ENCODE measurements at places on chromosomes 11 and 22.
A peak's percentile ranks its signal among the peaks of the same experiment; 100 is the strongest.

GRCh38 chr22:48843640-48844039 is 984.0 kb downstream of the BRD1 start:
- DNase-seq: no peak

GRCh38 chr11:76526878-76527277 is 82.1 kb downstream of the EMSY start:
- DNase-seq: no peak

GRCh38 chr11:72743321-72744221 is 8.6 kb downstream of the ARAP1 start:
- no peak for DNase-seq

DNA sequence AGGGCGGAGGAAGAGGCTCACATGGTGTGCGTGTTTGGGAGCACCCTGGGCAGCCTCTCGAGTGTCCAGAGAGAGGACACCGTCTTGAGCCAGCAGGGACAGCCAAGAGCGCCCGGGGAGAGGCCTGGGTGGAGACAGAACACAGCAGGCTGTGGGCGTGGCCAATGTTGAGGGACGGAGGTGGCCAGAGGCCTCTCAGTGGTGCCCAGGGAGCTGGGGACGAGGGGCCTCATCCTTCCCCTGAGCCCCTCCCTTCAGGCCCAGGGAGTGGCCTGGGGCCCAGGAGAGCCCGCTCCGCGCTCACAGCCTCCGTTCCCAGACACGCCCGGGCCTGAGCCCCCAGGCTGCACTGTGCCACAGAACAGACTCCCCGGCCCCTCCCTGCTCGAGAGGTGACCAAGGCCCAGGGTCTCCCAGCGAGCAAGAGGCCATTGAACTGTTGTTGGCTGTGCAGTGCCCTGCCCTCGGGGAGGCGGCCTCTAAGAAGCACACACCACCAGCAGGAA is 48.4 kb downstream of the CDKN1C start:
- DNase-seq: no peak

DNA sequence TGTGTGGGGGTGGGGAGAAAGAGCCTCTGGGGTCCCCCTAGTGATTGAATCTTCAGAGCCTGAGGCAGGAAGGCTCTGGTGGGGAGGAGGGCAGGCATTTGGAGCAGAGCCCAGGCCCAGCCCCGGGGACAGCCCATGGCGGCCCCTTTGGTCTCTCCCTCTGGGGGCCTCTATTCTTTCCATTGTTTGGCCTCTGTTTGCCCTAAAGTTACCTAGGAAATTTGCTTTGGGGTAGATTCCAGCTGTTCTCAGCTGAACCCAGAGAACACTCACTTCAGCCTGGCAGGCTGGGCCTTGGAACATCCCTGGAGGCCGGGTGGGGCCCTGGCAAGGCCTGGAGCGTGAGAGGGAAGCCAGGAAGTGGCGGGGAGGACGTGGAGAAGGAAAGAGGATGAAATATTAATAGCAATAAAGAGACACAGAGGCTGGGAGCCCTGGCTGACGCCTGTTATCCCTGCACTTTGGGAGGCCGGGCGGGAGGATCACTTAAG is 22.9 kb upstream of the A4GALT start:
- DNase-seq: no peak

DNA sequence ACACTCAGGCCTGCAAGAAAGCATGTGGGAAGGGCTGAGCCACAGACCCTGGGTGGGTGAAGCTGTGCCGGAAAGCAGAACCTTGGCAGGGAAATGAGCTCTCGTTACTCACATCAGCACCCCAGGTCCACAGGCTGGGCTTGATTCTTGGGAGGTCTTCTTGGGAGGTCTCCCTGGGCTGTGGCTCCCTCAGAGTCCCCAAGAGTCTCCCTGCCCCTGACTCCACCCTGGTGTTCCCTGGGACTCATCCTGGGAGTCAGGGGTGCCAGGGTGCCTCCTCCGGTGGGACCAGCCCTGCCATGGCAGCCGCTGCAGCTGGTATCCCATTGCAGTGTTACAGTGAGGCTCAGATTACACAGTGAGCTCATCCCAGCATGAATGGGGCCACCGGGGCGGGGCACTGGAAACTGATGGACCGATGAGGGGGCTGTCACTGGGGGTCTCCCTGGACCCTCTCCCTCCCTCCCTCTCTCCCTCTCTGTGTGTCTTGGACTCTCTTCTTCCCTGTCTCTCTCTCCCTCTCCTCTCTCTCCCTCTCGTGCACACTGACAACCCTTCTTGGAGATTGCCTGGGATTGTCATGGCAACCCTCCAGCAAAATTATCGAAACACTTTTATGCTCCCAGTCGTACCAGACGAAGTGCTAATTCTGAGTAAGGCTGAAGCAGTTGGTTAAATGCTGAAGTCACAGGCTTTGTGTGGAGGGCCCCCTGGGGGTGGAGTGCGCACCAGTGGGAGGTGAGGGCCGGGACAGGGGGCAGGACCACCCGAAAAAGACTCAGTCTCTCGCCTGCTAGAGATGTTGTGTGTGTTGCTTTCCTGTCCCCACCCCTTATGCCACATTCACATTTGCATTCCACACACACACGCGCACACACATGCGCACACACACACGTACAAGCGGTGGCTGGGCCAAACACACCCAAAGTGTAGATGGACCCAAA is 8.6 kb upstream of the C11orf96 start:
- peak; percentile 84 for DNase-seq

DNA sequence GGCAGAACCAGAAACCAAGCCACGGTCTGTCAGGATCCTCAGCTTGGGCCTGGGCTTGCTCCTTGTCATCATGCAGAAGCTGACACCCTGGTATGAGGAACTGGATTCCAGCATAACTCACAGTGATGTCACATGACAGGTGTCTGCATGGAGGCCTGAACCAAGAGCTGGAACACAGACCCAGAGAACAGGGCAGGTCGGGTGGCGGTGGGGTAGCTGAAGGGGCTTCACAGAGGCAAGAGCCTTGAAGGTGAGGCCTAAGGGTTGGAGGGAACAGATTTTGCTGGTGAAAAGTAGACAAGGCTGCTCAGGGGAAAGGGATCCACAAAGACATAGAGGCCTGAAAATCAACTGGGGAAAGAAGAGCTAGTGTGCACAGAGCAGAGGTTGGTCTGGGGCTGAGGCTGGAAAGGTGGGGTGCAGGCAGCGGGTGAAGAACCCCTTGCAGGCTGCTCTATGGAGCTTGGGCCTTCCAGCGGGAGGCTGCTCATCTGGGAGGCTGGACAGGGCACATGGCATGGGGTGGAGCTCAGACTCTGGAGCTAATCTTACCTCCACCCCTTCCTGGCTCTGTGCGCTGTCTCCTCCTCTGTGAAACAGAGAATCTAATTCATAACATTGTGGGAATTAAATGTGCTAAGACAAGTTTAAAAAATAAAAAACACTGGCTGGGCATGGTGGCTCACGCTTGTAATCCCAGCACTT is 18.4 kb upstream of the RPS3 start:
- DNase-seq: no peak

GRCh38 chr22:36946421-36947158 is 33.2 kb downstream of the CSF2RB start:
- no peak for DNase-seq

DNA sequence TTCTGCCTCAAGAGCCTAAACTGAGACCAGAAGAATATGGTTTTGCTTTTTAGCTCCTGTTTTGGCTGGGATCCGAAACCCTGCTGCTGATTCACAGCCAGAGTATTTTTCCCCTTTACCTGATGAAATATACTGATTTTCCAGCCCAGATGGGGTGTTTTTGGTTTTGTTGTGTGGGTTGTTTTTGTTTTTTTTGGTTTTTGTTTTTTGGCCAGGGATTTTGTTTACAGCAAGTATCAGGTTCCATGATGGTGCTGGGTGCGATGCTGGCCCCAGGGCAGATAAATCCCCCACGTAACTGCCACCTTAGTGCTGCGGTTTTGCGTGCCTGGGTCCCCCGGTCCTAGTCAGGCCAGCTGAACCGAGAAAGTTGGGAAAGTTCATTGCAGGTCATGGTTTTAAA is 103.7 kb downstream of the ZBTB16 start:
- no peak for DNase-seq

- DNase-seq: no peak
Measured at GRCh38 chr11:46234311-46234710, 43.2 kb upstream of the CREB3L1 start.

GRCh38 chr11:61499816-61500491 is 8.6 kb upstream of the LRRC10B start:
- DNase-seq: no peak

GRCh38 chr11:121268581-121268980 is 24.0 kb upstream of the SC5D start:
- no peak for DNase-seq

DNA sequence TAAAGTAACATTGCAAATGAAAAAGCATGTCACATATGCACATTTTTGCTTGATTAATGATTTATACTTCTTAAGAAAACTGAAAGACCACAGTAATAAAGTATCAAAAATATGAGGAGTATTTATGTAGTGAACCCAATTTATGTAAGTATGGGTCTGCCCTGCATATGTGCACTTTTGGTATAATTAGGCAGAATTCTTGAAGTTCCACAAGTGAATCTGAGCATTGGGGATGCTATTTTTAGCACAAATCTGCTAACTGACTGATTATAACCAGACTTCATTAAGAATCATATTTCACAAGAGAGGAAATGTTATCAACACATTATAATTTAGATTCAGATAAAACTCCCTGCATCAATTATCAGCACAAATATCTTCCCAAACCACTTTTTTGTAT is 407.1 kb upstream of the LRRC4C start:
- DNase-seq: no peak

DNA sequence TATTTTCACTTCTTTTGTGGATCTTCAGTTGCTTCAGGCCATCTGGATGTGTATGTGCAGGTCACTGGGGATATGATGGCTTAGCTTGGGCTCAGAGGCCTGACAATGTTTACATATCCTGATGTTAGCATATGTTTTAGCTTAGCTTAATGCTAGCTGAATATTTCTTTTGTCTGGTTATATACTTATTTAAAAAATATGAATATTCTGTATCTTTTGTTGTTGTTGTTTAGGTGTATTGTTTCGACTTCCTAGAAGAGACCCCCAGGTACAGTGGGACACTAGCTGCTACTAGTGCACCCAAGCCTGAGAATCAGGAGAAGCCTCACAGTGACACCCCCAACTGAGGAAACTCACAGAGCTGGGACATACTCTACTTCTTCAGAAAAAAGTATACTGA is at the start of gene KDM4E:
Gene KDM4E, plus strand, starts transcription at position 301 of the 400 bp plus-strand sequence. CDS start 300 bp downstream, outside the sequence.
- no peak for DNase-seq

GRCh38 chr11:59814021-59814420 is 3.4 kb upstream of the MRPL16 start:
- no peak for DNase-seq

DNA sequence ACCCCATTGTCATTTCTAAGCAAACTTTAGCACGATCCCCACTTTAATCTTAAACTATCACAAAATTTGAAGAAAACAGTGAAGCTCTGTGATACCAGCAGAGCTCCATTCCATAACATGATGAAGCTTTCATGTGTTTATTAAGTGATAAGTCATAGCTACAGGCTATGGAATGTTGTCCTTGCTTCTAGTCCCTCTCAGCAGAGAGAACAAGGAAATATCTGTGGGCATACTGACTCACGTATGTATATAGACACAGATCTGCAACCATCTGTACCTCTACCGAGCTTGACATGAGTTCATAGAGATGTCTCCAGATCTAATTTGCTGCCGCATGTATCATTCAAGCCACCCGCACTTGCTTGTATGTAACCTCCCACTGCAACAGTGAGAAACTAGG is 588.9 kb downstream of the ETS1 start:
- no peak for DNase-seq

DNA sequence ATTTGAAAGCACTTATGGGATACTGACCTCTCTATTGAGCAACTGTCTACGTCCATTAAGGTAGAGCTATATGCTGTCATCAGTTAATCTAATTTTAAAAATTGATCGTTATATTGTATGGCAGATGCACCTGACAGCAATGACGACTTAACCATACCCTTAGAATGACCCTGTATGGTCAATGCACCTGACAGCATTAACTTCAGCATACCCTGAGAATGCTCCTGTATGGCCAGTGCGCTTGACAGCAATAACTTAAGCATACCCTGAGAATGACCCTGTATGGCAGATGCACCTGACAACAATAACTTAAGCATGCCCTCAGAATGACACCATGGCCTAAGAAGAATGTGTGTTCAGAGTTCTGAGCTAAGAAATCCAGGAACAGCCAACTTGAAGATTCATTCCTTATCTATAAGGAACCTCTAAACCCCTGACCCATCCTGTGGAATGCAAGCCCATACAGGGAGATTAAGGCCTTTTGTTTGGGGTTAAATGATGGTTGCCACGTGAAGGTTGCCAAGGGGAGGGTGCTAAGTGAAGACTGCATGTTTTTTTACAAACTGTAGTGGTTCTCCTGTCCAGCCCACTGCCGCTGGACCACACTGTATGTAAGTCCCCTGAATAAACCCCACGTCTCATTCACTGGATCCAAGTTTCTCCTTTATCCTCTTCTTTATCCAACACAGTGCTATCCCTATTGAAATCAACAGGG is 138.3 kb downstream of the GUCY1A2 start:
- DNase-seq: no peak

GRCh38 chr11:1832920-1833295 is 1.9 kb upstream of the SYT8 start:
- no peak for DNase-seq

GRCh38 chr11:65918211-65919140 is at the start of gene C11orf68:
TSS of gene C11orf68 (minus strand) at chr11:65919062. CDS start at chr11:65919031, 31 bp downstream.
- no peak for DNase-seq

- DNase-seq: no peak
Measured at GRCh38 chr11:85299258-85299942, 327.7 kb downstream of the DLG2 start.

- no peak for DNase-seq
Measured at GRCh38 chr11:68997124-68997994, 15.7 kb downstream of the MRGPRF start.

DNA sequence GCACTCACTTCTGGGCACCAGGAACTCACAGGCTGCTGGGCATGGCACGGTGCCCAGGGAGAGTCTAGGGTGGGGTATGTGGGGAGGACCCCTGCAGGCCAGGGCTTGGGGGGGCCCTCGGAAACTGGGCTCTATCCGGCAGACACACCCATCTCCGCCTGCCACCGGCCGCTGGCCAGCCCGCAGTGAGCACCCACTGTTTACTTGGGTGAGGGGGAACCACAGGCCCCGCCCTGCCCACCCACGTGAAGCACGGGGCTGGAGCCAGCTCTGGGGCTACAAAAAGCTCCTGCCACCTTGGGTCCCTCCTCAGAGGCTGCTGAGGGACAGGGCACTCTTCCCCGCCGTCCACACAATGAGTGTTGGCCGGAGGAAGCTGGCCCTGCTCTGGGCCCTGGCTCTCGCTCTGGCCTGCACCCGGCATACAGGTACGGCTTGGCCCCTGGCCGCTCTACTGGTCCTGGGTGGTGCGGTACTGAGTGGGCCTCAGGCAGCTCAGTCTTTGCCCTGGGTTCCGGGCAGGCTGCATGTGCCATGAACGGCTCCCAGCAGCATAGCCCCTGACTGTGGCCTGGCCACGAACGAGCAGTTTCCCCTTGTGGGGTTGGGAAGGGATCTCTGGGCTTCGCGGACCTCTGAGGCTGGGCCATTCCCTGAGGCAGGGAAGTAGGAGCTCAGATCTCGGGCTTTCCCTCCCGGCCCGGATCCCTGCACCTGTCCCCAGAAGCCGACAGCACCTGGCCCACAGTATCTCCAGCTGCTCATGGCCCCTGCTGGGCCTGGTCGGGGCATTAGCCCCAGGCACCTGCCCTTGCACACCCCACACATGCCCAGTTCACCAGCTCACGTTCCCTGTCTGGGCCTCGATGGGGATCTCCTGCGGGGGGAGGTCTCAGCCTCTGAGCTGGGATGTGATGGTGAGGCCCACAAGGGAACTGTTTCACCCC is at the start of gene MUC5AC:
Gene MUC5AC, plus strand, starts transcription at position 309 of the 947 bp plus-strand sequence. Its CDS starts 47 bp downstream, at position 356.
- DNase-seq: no peak

All from nucleus accumbens (tissue), 56 donors.